Urothelium cell line (cell line): ENCODE measurements at places on chromosomes 16 and 17.

- DNase-seq: no peak
These were observed 219.3 kb downstream of the ZNF423 start for GRCh38 chr16:49636608-49637007.

- DNase-seq: peak; percentile 51
These were observed 296.2 kb downstream of the SEC14L1 start for GRCh38 chr17:77437017-77437416.

- no peak for DNase-seq
These were observed 1.3 kb downstream of the NTAN1 start for GRCh38 chr16:15054357-15055140.

DNA sequence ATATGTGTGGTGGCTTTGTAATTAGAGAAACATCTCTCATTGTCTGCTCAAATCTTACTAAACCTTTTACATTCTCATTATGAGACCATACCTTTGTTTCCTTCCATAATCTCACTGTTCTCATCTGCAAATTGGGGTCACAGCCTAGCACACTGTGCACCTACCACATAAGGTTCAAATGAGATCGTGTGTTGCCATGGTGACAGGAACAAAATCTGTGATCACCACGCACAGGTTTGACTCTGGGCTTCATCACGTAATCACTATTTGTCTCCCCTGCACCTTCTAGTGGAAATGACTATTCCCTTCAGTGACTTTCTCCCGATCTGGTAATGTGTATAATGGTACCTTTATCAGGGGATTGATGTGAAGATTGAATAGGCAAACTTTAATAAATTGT, 26.1 kb downstream of the CDH8 start:
- DNase-seq: no peak

GRCh38 chr17:60630352-60630751, 30.4 kb downstream of the PPM1D start:
- no peak for DNase-seq

- no peak for DNase-seq
These were observed 11.8 kb downstream of the ALDH3A2 start for GRCh38 chr17:19660219-19660870.

GRCh38 chr16:87790292-87791100, 24.7 kb upstream of the KLHDC4 start:
- DNase-seq: no peak

DNA sequence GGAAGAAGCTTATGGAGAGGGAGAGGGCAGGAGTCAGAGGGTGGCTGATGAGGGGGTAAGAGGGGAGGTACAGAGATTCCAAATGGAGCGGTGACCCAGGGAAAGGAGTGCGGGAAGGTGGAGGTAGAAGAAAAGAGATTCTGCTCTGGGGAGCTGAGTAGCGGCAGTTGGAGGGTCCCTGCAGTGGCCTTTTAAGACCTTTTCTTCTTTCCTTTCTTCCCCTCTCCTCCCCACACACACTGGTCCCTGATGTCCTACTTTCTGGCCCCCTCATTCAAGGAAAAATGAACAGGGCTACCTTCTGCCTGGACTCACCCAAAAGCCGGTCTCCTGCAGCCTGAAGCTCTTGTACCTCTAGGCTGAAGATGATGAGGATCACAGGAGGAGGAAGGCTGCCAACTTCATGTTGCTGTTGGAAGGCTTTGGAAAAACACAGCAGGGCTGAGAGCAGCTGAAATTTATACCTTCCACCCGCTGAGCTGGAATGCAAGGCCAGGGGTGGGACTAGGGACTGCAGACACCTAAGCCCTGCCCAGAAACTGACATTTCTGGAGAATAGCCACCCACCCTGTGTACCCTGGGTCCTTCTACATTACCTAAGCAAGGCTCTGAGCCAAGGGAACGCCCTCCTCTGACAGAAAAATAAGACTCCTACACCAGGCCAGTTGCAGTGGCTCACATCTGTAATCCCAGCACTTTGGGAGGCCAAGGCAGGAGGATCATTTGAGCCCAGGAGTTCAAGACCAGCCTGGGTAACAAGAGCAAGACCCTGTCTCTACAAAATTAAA, 9.4 kb upstream of the HEATR6 start:
- peak; percentile 75 for DNase-seq
